Activated CD4-positive, CD25-positive, alpha-beta regulatory T cell treated with anti-CD3 and anti-CD28 coated beads, Interleukin-2, amount 50 U/mL, for 16 hours (primary cell): ENCODE measurements at places on chromosomes 4 and X.

DNA sequence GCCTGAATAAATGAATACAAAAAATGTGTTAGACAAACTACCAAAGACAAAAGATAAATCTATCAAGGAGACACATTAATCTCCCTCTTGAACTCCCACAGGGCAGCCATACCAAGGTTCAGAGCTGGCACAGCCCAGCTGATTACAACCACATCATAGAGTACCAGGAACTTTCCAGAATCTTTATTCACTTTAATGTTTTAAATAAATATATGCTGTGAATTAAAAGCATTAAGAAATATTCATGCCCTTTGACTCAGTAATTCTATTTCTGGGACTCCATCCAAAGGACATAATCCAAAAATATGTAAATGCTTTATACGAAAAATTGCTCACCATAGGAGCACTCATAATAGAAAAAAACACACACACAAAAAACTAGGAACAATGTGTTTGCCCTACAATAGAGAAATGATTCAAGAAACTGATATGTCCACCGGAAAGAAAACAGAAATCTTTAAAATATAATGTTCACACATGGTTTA lies 126.0 kb downstream of the LDB2 start:
- no peak for DNase-seq

- no peak for DNase-seq
Measured at GRCh38 chrX:132833373-132833772, 125.1 kb downstream of the HS6ST2 start.

GRCh38 chr4:55808186-55808585 lies 11.4 kb upstream of the EXOC1L start:
- no peak for DNase-seq

GRCh38 chr4:113708250-113708649 lies 53.3 kb downstream of the CAMK2D start:
- DNase-seq, result no peak

DNA sequence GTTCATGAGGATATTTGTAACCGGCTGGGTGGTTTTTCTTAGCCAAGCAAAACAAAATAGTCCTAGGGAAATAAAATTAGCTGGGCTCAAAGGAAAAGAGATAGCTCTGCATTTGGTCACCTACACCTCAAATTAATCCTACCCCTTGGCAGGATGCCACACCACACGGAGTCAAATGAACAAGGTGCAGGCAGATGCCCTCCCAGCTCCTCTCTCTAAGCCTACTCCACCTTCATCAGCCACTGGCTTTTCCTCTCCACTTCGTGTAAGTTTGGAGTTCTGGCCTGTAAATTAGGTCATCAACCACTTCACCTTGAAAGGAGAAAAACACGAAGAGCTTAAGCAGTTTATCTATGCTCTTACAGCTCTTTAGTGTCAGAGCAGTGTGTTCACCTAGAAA lies 1.4 kb downstream of the DDIT4L start:
- no peak for DNase-seq

DNA sequence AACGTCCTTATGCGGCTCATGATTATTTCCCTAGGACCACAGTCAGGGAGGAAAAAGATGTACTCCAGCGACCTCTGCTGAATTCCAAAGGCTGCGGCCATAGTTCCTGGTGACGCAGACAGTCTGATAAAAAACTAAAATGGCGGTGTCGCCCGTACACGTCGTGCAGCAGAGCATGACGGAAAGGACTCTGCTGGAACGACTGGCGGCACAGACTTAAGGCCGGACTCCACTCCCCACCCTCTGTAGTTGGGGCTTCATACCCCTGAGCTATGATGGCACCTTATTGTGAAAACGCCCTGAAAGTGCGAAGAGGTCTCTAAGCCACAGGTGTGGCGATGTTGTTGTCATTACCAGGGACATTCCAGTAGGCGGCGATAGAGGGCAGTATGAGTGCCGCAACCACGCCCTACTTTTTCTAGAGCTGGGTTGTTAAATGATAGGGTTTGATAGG lies 90.0 kb upstream of the EDA2R start:
- DNase-seq, result peak; percentile 0

DNA sequence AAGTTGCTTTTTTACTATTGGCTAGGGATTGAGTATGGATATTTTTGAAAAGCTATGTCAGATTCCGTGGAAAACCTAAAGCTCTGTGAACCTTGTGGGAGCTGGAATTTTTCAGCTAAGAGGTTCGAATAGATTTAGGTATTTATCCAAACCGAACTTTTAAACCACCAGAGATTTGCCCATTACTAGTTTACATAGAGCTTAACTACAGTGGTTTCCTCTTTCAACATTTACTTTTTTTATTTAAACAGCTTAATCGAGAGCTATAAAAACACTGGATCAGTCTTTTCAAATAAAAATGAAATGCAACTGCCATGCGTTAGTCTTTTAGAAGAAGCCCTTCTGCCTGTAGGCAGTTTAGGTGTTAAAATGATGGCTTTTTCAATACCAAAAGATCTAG lies 377.0 kb downstream of the RPA4 start:
- DNase-seq, result no peak

DNA sequence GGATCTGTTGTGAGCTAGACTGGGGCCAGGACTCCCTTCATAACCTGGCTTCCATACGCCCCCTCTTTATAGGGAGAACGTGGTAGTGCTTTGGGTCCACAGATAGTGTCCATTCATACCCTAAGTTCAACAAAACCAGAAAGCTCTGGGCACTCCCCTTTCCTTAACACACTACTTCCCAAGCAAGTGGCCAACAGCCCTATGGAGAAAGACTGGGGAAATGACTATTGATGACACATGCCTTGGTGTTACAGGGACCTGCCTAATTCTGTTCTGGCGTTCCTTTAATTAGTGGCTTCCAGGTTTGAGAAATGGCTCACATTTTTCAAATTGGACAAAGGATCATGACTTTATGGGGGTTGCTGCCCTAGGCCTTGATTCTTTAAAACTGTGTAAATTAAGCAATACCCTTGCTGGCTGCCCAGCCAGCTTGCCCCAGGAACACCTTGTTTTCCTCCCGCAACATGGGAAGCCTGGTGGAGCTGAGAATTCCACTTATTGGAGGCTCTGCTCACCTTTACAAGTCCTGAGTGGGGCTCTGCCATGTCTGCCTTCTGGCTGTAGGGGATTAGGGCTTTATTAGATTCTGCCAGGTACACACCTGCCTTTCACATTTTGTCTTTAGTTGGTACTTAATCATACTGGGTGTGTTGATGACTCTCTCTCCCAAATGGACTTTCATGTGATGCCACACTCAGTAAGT lies 61.1 kb downstream of the RGS12 start:
- DNase-seq, result no peak
